ENCODE measurements at places on chromosomes 1 and 21.

- no peak for DNase-seq
Observed at GRCh38 chr1:213166852-213167251, 115.8 kb downstream of the RPS6KC1 start.

GRCh38 chr21:42991992-42992740, 17.8 kb downstream of the PKNOX1 start:
- DNase-seq, result peak; percentile 17

DNA sequence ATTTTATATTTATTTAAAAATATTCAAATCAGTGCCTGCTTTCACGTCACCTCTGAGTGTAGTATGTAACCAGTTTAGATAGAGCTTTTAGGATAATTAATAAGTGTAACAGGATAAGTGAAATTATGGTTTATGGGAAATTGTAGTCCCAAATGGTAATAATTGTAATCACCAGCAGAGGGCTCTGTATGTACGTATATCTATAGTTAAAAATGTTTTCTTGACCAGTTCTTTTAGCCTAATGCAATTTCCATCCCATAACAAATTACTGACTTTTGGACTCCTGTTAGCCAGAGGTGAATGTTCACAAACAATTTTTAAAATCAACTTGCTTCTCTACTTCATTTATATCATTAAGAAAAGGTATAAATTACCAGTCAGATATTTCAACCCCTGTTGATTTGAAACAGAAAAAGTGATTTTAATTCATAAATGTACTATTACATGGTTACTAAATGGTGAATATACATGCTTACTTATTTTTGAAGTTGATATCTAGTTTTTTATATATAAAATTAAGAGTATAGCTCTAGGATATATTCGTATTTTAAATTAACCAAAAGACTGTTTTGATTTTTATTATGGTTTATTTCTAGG, 25.3 kb downstream of the SLC30A7 start:
- DNase-seq, result no peak

DNA sequence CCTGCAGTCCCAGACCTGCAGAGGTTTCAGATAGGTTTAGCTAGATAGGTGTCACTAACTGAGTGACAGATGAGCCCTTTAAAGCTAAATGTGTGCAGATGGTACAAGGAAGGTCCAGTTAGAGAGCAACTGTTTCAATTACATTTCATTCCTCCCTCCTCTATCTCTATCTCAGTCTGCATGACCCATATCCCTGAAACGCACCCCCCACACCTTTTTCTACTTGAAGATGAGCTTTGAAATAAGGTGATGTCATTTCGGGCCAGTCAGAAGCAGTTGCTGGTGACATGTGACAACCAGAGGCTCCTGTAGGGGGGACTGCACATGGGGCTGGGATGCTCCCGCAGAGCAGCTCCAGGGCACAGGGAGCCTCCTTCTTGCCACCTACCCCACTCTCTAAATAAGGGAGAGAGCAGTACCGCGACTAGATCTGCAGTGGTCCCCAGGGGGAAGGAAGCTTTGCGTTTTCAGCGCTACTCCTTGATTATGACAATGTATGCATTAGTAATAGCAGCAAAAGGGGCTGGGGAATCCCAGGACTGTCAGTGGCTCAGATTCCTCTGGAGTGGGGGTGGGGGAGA, 4.3 kb downstream of the ATP8B2 start:
- peak; percentile 59 for DNase-seq

- no peak for DNase-seq
Observed at GRCh38 chr1:64873576-64873975, 92.8 kb downstream of the JAK1 start.
